ENCODE measurements at places on chromosomes 3 and 15.

DNA sequence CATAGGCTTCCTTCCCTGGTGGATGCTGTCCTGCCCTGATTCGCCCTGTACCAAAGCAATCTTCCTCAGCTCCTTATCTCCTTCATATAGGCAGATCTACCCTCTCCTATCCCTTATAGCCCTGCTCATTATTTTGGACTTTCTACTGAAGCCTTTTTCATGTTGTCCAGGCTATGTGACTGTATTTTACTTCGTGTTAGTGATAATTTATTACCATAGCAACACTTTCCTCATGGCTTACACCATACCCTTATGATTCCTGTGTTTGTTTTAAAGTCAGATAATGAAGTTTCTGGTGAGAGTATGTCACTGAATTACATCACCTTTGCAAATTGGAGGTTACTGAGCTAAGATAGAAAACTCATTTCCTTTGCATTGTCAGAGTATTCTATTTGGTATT is 352.6 kb downstream of the NLGN1 start:
- no peak for DNase-seq

DNA sequence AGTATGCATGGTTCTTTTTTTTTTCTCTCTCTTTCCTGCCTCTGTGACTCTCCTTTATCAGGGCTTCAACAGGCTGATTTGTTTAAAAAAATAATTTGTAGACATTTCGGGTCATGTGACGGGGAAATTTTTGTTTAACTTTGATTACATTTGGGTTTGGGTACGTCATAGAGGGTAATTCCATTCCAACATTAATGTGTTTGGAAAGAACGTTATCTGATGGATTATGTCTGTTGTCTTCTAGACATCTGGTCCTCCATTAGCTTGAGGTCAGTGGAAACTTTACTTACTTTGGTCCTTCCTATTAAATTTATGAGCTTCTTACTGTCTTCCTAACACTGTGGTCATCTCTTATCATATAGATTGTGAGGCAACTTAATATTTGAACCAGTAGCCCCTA is 80.9 kb downstream of the STT3B start:
- no peak for DNase-seq

DNA sequence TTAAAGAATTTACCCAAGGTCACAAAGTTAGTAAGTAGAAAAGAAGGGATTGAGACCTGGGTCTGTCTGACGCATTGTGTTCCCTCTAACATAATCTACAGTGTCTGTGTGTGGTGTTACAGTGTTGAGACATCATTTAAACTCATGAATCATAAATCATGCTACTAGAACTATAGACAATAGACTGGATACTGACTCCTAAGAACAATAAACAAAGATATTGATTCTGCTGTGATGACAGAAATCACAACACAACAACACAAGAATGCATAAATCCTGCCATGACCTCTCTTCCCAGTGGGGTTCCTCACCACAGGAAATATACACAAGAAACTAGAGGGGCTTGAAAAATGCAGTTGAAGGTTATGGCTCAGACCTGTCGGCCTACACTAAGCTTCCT is 44.3 kb downstream of the TRIM69 start:
- DNase-seq: no peak

GRCh38 chr3:114126461-114126860 is 52.4 kb downstream of the DRD3 start:
- no peak for DNase-seq
